ENCODE measurements at places on chromosomes 5 and 9. TPM values are rescaled to one million over a fixed set of nuclear protein-coding genes. Genes with fewer than 3 reads are reported as not detected.

GRCh38 chr9:34463901-34464232, 5.3 kb downstream of the DNAI1 start:
- H3K27me3 ChIP-seq: no peaks in the 10 kb centered on the region
- no peaks in the 10 kb centered on the region for H3K36me3 ChIP-seq
- no peak for ATAC-seq
- no peak overlapping the region for H3K4me3 ChIP-seq
- H3K4me1 ChIP-seq: no peaks in the 10 kb centered on the region

GRCh38 chr9:14052359-14052758, 261.6 kb downstream of the NFIB start:
- no peaks in the 10 kb centered on the region for H3K4me1 ChIP-seq
- no peaks in the 10 kb centered on the region for H3K36me3 ChIP-seq
- ATAC-seq: no peak
- no peak overlapping the region for H3K27ac ChIP-seq
- H3K27me3 ChIP-seq: no peaks in the 10 kb centered on the region

- H3K4me1 ChIP-seq: no peaks in the 10 kb centered on the region
- H3K4me3 ChIP-seq: no peak overlapping the region
- H3K27ac ChIP-seq: no peak overlapping the region
- H3K27me3 ChIP-seq: no peaks in the 10 kb centered on the region
Observed at GRCh38 chr9:107363516-107364152, 80.6 kb downstream of the RAD23B start.

DNA sequence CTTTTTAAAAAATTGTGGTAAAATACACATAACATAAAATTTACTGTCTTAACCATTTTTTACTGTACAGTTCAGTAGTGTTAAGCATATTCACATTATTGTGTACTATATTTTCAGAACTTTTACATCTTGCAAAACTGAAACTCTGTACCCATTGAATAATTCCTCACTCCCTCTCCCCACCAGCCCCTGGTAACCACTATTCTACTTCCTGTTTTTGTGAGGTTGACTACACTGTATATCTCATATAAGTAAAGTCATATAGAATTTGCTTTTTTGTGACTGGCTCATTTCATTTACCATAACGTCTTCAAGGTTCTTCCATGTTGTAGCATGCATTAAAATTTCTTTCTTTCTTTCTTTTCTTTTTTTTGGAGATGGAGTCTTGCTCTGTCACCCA, 87.0 kb downstream of the LNPEP start:
- H3K27me3 ChIP-seq: no peaks in the 10 kb centered on the region
- no peak for ATAC-seq
- no peak overlapping the region for H3K4me3 ChIP-seq
- no peaks in the 10 kb centered on the region for H3K4me1 ChIP-seq

GRCh38 chr9:22105005-22105722, 96.1 kb upstream of the CDKN2B start:
- H3K27me3 ChIP-seq: no peaks in the 10 kb centered on the region
- no peak for ATAC-seq
- H3K36me3 ChIP-seq: no peaks in the 10 kb centered on the region

DNA sequence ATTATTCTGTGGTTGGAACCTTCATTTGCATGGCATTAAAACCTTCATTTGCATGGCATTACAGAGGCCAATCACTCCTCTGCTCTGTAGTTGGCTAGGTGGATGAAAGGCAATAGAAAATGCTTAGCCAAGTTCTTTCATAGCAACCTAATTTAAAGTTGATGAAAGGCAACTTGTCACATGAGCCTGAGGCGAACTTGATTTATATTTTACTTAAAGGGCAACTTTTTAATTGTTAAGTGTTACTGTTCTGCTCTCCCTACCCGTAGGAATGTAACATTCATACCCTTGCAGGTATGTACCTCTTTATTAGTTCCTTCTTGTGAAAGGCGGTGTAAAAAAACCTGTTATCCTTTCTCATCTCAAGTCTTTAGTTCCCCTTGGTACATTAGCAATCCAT, 7.9 kb upstream of the ERMP1 start:
- no peaks in the 10 kb centered on the region for H3K36me3 ChIP-seq
- no peak for ATAC-seq
- H3K27ac ChIP-seq: no peak overlapping the region

DNA sequence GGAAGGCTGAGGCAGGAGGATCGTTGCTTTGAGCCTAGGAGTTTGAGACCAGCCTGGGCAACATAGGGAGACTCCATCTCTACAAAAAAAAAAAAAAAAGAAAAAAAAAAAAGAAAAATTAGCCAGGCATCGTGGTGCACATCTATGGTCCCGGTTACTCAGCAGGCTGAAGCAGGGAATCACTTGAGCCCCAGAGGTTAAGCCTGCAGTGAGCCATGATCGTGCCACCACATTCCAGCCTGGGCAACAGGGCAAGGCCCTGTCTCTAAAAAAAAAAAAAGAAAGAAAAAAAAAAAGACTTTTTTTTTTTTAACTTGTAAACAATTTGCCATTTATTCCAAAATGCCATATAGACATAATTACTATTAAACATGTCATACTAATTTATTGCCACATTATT, 64.5 kb downstream of the SERINC5 start:
- no peaks in the 10 kb centered on the region for H3K27me3 ChIP-seq
- H3K27ac ChIP-seq: peak overlapping the region; percentile 69
- no peaks in the 10 kb centered on the region for H3K36me3 ChIP-seq
- H3K4me3 ChIP-seq: no peak overlapping the region
- no peak for ATAC-seq
- H3K4me1 ChIP-seq: peaks cover 61% of the 10 kb centered on the region

DNA sequence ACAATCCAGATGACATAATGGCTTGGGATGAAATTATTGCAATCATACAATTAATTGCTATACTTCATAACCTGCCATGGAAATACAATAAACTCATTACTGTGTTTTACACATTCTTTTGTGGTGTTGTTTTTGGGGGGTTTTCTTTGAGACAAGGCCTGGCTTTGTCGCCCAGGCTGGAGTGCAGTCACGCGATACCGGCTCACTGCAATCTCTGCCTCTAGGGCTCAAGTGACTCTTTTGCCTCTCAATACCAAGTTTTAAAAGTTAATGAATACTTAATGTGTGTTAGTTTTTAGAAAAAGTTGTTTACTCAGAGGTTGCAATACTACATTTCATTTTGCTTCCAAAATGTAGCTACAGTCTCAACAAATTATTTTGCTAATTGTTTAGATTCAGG, 598.4 kb downstream of the CHSY3 start:
- no peak overlapping the region for H3K27ac ChIP-seq
- no peaks in the 10 kb centered on the region for H3K36me3 ChIP-seq
- H3K4me1 ChIP-seq: no peaks in the 10 kb centered on the region
- no peak for ATAC-seq
- H3K4me3 ChIP-seq: no peak overlapping the region

DNA sequence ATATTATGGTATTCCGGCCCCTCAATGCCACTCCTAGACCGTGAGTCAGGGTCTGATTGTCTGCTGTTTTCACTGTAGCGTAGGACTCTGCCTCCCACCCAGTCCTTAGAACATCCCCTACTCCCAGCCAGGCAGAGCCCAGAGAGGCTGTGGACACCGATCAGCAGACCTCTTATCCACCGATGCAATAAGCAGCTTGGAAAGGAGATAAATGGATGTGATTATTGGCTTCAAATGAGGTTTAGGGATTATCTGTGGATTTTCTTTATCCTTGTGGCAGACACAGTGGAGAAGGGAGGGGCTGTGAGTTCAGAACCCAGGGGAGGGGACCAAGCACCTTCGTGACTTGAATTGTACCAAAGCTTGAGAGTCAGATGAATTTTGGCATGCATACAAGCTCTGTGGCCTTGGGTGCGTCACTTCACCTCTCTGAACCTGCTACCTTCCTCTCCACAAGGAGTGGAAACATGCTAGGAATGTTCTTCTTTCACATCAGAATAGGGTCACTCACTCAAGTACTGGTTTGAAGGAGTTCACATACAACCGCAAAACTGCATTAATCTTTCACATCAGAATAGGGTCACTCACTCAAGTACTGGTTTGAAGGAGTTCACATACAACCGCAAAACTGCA, 83.1 kb upstream of the CPLX2 start:
- H3K36me3 ChIP-seq: no peaks in the 10 kb centered on the region
- no peak overlapping the region for H3K27ac ChIP-seq
- no peak overlapping the region for H3K4me3 ChIP-seq
- H3K27me3 ChIP-seq: peaks cover 74% of the 10 kb centered on the region

SOWAHA gene
- 0.27 TPM for total RNA-seq

GRCh38 chr5:140293091-140293848, 9.6 kb downstream of the PFDN1 start:
- no peaks in the 10 kb centered on the region for H3K27me3 ChIP-seq
- ATAC-seq: peak; percentile 50
- H3K27ac ChIP-seq: no peak overlapping the region

GRCh38 chr9:110015759-110016158, 192.2 kb downstream of the C9orf152 start:
- H3K36me3 ChIP-seq: no peaks in the 10 kb centered on the region
- H3K4me3 ChIP-seq: no peak overlapping the region
- H3K4me1 ChIP-seq: no peaks in the 10 kb centered on the region
- ATAC-seq: peak; percentile 31
- no peak overlapping the region for H3K27ac ChIP-seq

TPPP gene
- 35.4 TPM for total RNA-seq

GRCh38 chr5:55865831-55866230, 14.7 kb downstream of the IL31RA start:
- H3K4me1 ChIP-seq: no peaks in the 10 kb centered on the region
- ATAC-seq: no peak
- peaks cover 4% of the 10 kb centered on the region for H3K27me3 ChIP-seq
- no peaks in the 10 kb centered on the region for H3K36me3 ChIP-seq

DNA sequence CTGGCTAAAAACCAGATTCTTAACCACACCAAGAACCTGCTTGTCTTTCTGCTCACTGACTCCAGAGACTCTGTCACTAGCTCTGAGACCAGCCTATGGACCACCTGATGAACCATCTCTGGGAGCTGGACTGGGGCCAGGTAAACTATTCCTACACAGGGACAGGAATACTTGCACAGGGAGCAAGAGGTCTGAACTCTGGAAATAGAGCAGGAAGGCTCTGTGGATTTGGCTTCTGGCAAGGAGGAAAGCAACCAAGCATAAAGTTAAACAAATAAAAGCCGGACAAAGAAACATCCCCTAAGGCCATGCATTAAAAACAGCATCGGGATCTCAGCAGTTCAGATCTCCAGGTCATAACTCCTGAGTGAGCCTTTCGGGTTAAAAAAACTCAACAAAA, 5.6 kb upstream of the SPARC start:
- H3K36me3 ChIP-seq: no peaks in the 10 kb centered on the region
- no peaks in the 10 kb centered on the region for H3K27me3 ChIP-seq
- H3K4me1 ChIP-seq: peaks cover 29% of the 10 kb centered on the region

GRCh38 chr9:28120626-28121025, 547.3 kb upstream of the C9orf72 start:
- H3K4me3 ChIP-seq: no peak overlapping the region
- H3K27me3 ChIP-seq: no peaks in the 10 kb centered on the region
- no peak for ATAC-seq
- no peak overlapping the region for H3K27ac ChIP-seq
- no peaks in the 10 kb centered on the region for H3K4me1 ChIP-seq
- H3K36me3 ChIP-seq: no peaks in the 10 kb centered on the region

- H3K36me3 ChIP-seq: no peaks in the 10 kb centered on the region
- no peak for ATAC-seq
- no peak overlapping the region for H3K4me3 ChIP-seq
- H3K27ac ChIP-seq: no peak overlapping the region
- no peaks in the 10 kb centered on the region for H3K27me3 ChIP-seq
Observed at GRCh38 chr5:91206103-91206502, 177.0 kb downstream of the ARRDC3 start.

All from gastroesophageal sphincter (tissue), 4 donors.